ENCODE measurements at places on chromosomes 4 and X. TPM values are rescaled to one million over a fixed set of nuclear protein-coding genes. Genes with fewer than 3 reads are reported as not detected.

The BTK gene
- 1.9 TPM for total RNA-seq

GRCh38 chr4:186898367-186898766 lies 174.7 kb upstream of the FAT1 start:
- no peak for DNase-seq

DNA sequence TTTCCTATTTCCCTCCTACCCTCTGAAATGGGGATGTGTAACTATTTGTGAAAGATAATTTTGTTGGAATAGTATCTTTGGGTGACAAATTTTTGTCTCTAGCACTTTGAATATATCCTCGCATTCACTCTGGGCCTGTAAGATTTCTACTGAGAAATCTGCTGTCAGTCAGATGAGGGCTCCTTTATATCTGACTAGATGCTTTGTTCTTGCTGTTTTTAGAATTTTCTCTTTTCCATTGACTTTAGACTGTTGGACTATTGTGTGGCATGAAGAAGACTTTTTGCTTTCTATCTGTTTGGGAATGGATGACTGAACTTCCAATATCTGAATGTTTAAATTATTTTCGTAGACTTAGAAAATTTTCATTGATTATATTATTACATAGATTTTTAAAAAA lies 54.2 kb upstream of the GRID2 start:
- DNase-seq = no peak

DNA sequence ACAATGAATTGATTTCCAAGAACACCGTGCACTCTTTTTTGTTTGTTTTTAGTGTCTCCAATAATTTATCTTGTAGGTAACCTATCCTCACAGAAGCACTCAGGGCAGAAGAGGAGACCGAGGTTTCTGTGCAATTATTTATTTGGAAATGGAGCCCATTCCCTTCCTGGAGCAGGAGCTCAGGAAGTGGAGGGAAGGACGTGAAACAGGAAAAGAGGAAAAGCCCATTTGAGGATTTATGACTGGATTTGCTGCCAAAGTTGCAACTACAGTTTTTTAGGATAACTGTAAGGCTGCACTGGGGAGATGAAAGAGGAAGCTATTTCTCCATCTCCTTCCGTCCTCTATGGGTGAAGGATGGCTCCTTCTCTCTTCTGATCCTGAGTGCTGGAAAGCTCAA lies 31.7 kb upstream of the MXRA5 start:
- no peak for DNase-seq

The TMSB15C gene
- total RNA-seq = 3.6 TPM

GRCh38 chrX:45847961-45848360 lies 647.3 kb upstream of the DIPK2B start:
- DNase-seq = no peak

DNA sequence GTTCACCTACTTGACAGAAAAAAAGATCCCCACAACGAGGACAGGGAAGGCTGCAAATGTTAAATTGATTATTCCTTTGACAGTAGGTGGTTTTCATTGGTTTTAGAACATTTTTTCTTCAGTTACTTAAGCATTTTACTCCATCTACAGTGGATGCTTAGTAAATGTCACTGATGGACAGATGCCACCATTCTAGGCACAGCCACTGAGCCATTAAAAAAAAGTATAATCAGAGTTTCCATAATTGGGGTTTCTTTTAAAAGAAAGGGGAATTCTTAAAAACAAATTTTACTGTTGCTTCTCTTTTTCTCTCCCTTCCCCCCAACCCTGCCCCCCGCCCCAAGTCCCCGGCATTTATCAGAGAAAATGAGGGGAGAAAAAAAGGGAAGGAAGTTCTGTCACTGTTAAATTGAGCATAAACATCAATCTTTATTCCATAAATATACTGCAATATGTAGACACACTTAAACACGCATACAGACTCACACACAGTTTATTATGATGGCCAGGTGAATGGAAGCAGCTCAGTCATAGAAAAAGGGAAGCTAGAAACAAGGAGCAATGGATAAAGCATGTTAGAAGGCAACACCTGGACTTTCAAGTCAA lies 79.7 kb upstream of the PRPS2 start:
- no peak for DNase-seq

- DNase-seq = no peak
Measured at GRCh38 chr4:26525136-26525770, 35.0 kb upstream of the CCKAR start.

- DNase-seq = no peak
Measured at GRCh38 chr4:149145803-149146202, 669.8 kb downstream of the IQCM start.

DNA sequence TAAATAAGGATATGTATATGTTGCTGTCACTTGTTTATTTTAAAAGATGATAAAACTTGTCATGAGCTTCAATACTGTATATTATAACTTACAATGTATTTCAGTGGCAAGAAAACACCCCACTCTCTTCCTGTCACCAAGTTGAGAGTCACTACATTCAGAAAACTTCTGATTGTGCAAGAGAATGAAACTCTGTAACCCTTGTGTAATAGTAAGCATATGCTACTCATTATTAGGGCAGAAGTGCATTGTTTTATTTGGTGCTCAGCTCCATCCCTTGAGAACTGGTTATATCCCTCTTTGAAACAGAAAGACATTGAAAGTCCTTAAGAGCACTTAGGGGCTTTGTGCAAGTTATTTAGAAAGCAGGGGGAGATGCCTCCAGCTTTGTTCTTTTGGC lies 594.5 kb downstream of the ARAP2 start:
- DNase-seq = no peak

The TMEM271 gene
- not detected for total RNA-seq

DNA sequence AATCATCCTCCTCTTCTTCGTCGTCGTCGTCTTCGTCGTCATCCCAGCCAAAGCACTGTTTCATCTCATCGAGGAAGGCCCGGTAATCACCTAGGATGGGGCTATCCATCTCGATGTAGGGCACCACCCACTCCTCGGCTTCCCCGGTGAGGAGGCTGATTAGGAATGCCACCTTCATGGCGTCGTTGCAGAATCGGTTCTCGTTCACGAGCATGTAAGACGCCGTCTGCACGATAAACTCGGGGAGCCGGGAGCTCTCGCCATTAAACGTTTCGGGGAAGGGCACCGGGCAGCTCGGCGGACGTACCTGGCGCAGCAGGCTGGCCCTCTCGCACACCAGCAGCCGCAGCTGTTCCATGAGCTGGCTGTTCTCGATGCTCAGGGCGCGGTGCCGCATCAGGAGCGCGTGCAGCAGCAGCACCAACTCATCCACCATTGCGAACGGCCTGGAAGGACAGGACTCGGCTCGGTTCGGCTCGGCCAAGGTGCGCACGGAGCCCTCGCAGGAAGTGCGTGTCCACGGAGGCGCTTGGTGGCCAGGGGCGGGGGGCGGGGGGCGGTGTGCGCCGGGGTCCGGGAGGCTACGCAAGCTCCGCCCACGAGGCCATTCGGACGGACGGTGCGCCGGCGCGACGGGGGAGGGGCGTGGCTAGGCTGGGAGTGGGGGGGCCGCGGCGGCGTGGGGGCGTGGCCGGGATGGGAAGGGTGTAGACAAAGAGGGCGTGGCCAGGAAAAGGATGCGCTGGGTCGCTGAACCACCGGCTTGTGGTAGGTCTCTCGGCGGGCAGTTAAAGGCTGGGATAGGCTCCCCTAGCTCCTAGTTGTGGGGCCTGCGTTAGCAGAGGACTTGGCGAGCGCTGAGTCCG lies at the start of gene LDOC1:
Gene LDOC1 (minus strand): TSS at position 544 of the 866 bp plus-strand sequence. CDS start 108 bp downstream, at position 436.
- DNase-seq = peak; percentile 74

DNA sequence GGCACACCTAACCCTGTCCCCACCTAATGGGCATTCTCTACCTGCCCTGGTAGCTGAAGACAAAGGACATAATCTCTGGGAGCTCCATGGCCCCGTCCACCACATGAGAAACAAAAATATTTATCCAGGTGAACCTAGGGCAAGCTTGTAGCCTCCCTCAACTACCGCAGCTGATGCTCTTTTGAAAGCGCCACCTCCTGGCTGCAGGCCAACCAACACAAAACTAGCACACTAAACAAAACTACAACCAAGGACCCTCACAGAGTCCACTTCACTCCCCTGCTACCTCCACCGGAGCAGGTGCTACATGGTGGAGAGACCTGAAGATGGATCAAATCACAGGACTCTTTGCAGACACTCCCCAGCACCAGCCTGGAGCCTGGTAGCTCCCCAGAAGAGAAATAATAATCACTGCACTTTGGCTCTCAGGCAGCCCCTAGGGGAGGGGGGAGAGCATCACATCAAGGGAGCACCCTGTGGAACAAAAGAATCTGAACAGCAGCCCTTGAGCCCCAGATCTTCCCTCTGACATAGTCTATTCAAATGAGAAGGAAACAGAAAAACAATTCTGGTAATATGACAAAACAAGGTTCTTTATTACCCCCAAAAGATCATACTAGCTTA lies 111.3 kb upstream of the ATP8A1 start:
- DNase-seq = no peak

The LSM6 gene
- 47.7 TPM for total RNA-seq

The MAGEA2B gene
- total RNA-seq = not detected

DNA sequence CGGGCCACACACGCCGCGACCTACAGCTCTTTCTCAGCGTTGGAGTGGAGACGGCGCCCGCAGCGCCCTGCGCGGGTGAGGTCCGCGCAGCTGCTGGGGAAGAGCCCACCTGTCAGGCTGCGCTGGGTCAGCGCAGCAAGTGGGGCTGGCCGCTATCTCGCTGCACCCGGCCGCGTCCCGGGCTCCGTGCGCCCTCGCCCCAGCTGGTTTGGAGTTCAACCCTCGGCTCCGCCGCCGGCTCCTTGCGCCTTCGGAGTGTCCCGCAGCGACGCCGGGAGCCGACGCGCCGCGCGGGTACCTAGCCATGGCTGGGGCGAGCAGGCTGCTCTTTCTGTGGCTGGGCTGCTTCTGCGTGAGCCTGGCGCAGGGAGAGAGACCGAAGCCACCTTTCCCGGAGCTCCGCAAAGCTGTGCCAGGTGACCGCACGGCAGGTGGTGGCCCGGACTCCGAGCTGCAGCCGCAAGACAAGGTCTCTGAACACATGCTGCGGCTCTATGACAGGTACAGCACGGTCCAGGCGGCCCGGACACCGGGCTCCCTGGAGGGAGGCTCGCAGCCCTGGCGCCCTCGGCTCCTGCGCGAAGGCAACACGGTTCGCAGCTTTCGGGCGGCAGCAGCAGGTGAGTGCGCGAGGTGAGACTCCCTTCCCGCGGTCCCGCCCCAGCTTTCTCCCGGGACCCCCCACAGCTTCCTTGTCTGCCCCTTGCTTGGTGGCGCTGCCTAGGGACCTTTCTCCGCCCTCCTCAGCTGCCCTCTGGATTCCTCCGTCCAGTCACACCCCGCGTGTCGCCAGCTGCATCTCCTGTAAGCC lies 678 bp downstream of the BMP3 start:
- DNase-seq = no peak

DNA sequence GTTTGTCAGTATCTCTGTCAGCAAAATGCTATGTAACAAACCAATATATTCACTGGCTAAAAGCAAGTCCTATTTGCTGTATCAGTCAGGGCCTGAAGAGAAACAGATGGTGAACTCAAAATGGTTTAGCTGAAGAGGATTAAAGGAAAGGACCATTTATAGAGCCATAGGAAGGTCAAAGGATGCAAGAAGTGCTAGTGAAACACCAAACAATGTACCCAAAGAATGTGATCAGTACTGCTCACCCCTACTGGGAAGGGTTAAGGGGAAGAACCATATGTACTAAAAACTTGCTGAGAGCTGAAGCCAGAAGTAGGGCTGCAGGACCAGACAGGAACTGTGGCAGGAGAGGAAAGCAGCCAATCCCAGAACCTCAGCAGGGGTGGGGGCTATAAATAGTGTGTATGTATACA lies 479.3 kb downstream of the INPP4B start:
- DNase-seq = no peak

DNA sequence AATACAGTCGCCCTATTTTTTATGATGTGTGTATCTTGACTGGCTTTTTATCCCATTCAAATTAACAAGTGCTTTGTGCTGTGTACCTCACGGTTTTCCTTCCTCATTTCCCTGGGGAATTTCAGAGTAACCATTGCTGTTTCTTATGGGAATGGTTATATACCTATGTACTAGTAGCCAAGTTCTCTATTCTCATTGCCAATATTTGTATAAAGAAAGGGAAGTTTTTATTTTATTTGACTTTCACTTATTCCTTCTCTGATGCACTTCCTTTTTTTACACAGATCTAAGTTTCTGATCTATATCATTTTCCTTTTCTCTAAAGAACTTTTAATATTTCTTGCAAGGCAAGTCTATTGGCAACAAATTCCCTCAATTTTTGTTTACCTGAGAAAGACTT lies 181.3 kb downstream of the SOWAHB start:
- no peak for DNase-seq

The RAB39B gene
- 16.5 TPM for total RNA-seq

- peak; percentile 50 for DNase-seq
Measured at GRCh38 chr4:53196882-53197771, 168.7 kb downstream of the SCFD2 start.

- peak; percentile 29 for DNase-seq
Measured at GRCh38 chr4:67746797-67747495, 7.2 kb downstream of the GNRHR start.

DNA sequence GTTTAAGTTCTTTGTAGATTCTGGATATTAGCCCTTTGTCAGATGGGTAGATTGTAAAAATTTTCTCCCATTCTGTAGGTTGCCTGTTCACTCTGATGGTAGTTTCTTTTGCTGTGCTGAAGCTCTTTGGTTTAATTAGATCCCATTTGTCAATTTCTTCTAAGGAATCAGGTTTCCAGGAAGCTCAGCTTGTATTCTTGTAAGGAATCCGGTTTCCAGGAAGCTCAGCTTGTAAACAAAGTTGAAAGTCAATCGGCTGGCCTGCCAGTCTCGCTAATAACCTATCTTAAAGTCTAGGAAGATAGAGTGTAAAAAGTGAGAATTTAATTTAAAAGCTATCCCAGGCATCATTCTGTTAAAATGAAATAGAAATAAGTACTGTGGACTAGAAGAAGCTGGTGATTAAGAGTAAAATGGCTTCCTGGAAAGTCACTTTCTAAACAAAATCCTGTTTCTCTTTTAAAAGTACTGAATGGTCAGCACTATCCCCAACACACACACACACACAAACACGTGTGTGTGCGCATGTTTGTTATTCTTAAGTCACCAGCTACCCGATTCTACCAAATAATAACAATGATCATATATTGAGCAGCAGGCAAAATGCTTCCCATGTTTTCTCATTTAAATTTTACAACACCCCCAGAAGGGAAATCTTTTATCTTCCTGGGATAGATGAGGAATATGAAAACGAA lies 171.7 kb downstream of the PAPSS1 start:
- no peak for DNase-seq

The GPR119 gene
- not detected for total RNA-seq

GRCh38 chrX:110853610-110854009 lies 58.0 kb upstream of the CHRDL1 start:
- DNase-seq = no peak

- no peak for DNase-seq
Measured at GRCh38 chr4:8303485-8304281, 34.1 kb downstream of the HTRA3 start.

GRCh38 chrX:13153796-13154195 lies 109.4 kb upstream of the FAM9C start:
- DNase-seq = no peak

- no peak for DNase-seq
Measured at GRCh38 chrX:10195947-10196346, 39.2 kb downstream of the CLCN4 start.

- peak; percentile 77 for DNase-seq
Measured at GRCh38 chrX:102659790-102660757, 8.8 kb downstream of the GPRASP1 start.

The DIPK2B gene
- total RNA-seq = not detected

- DNase-seq = no peak
Measured at GRCh38 chr4:159273141-159273438, 170.2 kb downstream of the RAPGEF2 start.

All from CD4-positive, alpha-beta memory T cell (primary cell).